ENCODE measurements at places on chromosomes 6 and 20.

GRCh38 chr20:2108498-2108897 is 6.9 kb downstream of the STK35 start:
- no peak for DNase-seq

DNA sequence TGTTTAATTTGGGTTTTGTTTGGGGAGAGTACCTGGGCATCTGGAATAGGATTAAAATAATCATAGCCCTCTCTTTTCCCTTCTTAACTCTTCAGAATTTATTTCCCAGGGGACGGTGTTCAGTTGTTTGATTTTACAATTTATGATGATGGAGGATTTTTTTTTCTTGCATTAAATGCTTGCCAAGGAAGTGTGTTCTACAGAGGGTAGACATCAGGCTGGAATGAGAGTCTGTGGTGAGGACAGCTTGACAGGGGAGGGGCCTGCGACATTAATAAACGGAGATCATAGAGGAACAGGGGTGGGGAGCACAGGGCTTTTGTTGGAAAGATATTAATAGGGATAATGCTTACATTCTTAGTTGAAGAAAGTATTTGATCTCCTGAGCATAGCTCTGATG is 297.5 kb downstream of the CLIC5 start:
- no peak for DNase-seq

- no peak for DNase-seq
Observed at GRCh38 chr6:150967381-150967780, 101.9 kb downstream of the MTHFD1L start.

GRCh38 chr6:107847844-107848802 is 24.0 kb upstream of the SCML4 start:
- DNase-seq, result peak; percentile 90

- no peak for DNase-seq
Observed at GRCh38 chr6:42569102-42570028, 5.5 kb downstream of the UBR2 start.

DNA sequence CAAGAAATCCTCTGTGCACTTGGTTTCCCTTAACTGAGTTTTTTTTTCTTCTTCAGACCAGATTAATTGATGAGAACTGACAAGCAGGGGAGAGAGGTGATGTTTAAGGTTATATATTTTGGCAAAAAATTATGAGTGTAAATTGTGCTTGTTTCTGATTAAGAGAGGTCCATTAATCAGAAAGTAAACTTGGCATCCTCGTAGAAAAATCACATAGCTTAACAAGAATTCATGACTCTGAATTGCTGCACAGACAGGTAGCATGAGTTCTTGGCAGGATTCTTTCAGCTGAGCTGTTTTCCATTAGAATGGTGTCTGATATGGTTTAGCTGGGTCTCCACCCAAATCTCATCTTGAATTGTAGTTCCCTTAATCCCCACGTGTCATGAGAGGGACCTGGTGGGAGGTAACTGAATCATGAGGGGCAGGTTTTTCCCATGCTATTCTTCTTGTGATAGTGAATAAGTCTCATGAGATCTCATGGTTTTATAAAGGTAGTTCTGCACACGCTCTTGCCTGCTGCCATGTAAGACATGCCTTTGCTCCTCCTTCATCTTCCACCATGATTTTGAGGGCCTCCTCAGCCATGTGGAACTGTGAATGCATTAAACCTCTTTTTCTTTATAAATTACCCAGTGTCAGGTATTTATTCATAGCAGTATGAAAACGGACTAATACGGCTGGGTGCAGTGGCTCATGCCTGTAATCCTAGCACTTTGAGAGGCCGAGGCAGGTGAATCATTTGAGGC is 34.2 kb upstream of the DDR1 start:
- DNase-seq, result no peak

- no peak for DNase-seq
Observed at GRCh38 chr6:153083869-153084268, 47.2 kb downstream of the RGS17 start.

DNA sequence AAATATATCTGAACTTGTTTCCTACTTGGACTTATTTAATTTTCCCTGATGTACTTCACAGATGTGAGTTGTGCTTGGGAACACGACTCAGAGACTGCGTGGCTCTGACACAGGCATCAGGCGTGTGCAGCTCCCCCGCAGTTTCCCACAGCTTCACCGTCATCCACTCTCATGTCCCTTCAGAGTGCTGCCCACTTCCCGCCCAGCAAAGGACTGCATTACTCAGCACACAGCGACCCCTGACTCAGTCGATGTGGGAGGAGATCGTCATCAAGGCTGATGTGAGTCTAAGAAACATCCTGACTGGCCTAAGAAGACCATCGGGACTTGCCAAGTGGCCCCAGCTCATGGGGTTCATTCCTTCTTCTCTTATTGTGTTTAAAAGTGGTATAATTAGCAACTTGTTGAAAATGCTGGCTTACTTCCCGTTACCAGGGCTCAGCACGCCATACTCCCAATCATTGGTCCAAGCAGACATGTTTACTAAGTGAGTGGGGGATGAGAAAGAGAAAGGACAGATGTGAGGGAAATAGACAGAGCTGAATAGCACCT is 539.4 kb upstream of the JARID2 start:
- peak; percentile 81 for DNase-seq

DNA sequence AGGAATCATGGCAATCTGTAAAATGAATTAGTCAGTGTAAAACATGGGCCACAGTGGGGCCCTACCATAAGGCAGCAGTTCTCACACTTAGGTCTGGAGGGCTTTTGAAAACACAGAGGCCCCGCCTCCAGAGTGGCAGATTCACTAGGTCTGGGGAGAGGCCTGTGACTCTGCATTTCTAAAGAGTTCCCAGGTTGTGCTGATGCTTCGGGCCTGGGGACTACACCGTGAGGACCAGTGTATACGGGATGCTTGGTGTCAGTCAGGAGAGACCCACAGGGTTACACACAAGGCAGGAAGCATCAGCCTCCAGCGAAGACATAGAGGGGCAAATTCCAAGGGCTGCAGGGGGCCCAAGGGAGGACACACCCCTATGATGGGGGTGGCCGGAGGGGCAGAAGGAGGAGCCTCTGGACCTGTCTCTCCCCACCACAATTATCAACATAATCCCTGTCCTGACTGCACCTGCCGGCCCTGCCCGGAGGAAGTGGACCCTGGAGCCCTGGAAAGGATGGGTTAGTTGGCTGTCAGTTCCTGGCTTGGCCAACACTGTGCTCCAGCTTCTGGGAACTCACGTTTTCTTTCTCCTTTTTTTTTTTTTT is 46.7 kb downstream of the FGD2 start:
- DNase-seq, result no peak
